ENCODE measurements at places on chromosomes 2 and 18.

GRCh38 chr18:46098616-46098933, 479 bp upstream of the ATP5F1A start:
- no peak for DNase-seq

DNA sequence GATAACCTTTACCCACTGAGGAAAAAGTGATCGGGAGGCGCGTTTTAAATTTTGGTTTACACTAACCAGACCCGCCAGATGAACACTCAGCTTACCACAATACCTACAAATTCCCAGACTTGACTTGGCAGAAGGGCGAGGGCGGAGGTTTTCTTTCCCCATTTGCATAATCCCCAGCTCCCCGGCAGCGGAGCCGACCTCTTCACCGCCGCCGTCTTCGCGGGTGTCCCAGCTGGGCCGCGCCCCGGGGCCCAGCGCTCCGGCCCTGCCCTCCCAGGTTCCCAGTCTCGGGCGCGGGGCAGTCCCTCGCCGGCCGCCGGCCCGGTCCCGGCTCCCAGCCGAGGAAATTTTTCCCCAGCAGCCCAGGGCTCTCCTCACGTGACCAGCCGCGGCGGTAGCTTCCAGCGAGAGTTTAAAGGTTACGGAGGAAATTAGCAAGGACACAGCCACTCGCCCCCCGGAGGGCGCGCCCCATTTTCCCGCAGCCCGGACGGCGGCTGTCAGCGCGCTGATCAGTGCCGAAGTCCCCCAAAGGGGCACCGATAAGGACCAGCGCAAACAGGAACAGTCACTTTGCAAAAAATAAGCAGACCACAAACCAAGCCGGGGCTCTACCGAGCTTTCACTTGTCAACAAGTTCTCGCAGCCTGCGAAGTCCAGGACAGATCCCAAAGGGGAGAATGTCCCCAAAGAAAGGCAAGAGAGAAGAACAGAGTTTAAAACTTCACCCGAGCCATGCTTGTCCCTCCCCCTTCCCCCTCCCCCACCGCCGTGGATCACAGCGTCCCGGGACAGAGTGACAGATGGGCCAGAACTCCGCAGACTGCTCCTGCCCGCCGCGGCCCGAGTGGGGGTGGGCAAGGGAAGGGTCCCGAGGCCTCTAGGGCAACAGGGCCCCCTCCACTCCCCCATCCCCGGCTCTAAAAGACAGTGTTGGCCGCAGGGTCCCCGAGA, 1.3 kb upstream of the PRKCE start:
- peak; percentile 38 for DNase-seq

DNA sequence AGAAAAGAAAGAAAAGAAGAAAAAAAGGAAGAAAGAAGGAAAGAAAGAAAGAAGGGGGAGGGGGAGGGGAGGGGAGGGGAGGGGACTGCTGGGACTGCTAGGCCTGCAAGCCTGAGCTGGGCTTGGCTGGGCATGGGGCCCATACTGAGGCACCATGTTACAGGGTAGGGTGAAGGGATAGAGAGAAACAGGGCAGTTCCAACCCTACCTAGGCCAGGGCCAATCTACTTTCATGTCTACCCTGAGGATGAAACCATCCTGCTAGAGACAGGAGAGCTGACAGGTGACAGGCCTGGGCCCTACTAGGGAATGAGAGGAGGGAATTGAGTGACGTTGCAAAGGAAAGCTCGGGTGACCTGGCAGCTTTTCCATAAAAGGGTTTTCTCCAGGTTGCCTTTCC, 41.7 kb downstream of the TEX44 start:
- DNase-seq, result no peak

DNA sequence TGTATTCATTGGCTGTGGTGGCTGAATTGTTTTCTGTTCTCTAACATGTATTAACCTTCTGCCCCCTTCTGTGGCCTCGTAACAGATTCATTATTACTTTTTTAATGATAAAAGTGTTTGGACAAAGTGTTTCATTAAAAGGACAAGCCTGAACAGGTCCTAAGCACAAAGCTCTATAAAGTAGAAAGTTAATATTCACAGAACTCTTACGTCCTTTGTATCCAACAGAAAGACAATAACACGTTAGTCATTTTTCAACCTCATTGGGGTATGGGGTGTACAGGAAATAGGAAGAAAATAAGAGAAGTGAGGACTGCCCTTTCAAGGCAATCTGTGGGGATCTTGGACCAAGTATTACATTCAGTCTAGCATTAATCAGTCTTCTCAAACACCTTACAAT, 105.5 kb upstream of the RGPD4 start:
- no peak for DNase-seq

DNA sequence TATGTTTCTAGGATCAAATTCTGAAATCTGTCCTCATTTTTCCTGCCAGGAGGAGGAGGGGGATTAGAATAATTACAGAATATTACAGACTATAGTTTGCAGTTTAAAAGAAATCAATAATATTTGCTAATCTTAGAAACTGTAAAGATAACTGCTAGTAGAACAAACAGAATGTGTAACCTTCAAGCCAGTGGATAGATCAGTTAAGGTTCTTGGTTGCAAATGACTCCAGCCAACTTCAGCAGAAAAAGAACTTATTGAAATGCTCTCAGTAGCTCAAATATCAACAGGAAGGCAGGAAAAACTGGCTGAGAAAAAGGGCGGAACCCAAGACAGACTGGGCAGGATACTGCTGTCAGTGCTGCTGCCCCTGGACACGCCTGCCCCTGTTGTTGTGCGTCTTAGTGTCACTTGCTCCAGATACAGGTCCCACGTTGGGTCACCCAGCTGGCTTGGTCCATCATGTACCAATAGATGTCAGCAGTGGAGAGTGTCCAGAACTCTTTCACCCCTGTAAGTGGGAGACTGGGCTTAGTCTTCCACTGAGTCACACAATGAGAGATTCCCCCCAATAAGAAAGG, 10.2 kb downstream of the NMUR1 start:
- DNase-seq, result no peak

DNA sequence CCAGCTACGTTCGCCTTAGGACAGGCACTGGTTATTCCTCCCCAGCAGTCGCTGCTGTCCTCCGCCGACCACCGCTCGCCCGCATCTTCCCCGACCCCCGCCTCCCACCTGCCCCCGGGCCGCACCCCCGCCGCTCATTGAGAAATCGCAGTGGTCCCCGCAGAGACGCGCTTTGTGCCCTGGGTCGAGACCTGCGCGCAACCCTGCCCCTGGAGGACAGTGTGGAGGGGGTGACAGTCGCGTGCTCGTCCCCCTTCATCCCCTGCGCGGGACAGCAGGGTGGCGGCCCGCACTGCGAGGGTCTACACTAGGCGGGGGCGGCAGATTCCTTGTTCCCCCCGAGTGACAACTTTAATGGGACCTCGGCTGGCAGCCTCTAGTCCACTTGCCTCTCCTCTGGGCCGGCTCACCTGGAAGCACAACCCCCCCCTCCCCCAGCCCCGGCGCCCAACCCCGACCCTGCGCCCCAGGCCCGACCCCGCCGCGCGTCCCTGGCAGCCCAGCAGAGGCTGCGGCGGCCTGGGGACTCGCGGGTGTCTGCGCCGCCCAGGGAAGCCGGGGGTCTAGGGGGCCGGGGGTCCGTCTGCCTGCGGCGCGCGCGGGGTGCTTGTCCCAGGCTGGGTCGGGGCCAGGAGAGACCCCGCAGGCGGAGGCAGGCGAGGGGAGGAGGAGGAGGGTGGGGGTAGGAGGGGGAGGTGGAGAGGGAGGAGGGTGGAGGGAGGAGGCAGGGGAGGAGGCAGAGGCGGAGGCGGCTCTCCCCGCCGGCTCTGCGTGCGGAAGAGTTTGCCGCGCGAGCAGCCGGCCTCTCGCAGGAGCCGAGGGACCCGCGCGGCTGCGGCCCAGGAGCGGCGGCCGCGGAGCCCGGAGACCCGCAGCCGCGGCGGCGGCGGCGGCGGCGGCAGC, at the start of gene NPAS2:
Gene NPAS2 (plus strand): TSS at position 770 of the 903 bp plus-strand sequence. CDS start 84,616 bp downstream, outside the sequence.
- DNase-seq, result peak; percentile 16

DNA sequence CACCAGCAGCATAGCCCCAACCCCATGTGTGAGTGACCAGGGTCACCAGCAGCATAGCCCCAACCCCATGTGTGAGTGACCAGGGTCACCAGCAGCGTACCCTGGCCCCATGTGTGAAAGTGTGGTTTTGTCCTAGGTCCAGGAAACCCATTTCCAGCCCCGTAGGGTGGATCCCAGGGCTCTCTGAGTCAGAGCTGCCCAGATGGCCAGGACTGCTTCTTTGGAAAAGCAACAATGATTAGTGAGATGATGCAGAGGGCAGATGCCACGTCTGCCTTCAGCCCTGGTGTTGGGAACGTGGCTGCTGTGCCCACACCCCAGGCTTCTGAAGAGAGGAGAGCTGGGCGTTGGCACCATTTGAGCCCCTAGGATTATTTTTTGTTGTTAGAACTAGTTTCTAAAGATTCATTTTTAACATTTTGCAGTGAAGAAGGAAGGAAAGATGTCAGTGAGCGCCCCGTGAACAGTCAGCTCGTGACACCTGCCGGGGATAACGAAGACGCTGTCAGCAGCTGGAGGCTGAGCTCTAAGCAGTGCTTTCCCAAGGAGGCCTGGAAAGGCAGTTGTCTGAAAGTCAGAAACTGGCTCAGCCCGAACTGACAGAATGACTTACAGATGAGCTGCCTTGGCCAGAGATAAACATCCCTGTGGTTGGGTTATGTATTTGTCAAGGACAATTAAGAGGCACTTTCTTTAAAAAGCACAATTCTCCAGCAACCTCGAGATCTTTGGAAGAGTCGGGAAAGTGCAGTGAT, 32.1 kb upstream of the KCNG2 start:
- no peak for DNase-seq
